ENCODE measurements at places on chromosomes 7 and 10. TPM values are rescaled to one million over a fixed set of nuclear protein-coding genes. Genes with fewer than 3 reads are reported as not detected.

The SCART1 gene
- 1.4 TPM for total RNA-seq

The PBLD gene
- 2.3 TPM for total RNA-seq

The RET gene
- 1.2 TPM for total RNA-seq

The CRPPA gene
- 4.9 TPM for total RNA-seq

The TMEM139 gene
- not detected for total RNA-seq

The OR6B1 gene
- not detected for total RNA-seq

The SH2D4B gene
- total RNA-seq: not detected

The CHN2 gene
- total RNA-seq: 5.9 TPM

The KDM7A gene
- 59.0 TPM for total RNA-seq

The MDH2 gene
- 263 TPM for total RNA-seq

The CFAP43 gene
- total RNA-seq: not detected

The PNLIP gene
- not detected for total RNA-seq

The ZC3HAV1L gene
- 1.8 TPM for total RNA-seq

The ELMO1 gene
- 18.1 TPM for total RNA-seq

The PLEKHS1 gene
- not detected for total RNA-seq

The PRPS1L1 gene
- total RNA-seq: not detected

The LLCFC1 gene
- total RNA-seq: not detected

The LIPM gene
- total RNA-seq: not detected

The GBX1 gene
- total RNA-seq: not detected

The COL17A1 gene
- not detected for total RNA-seq

The AGAP5 gene
- total RNA-seq: 1.6 TPM

The PPP1R3A gene
- total RNA-seq: 57.6 TPM

The SPAM1 gene
- total RNA-seq: not detected

The ACTR3C gene
- 2.7 TPM for total RNA-seq

The ANKRD2 gene
- total RNA-seq: 795 TPM

The WIPF3 gene
- 9.8 TPM for total RNA-seq

The GPER1 gene
- total RNA-seq: 3.2 TPM

The SPDYE1 gene
- total RNA-seq: not detected

The BMI1 gene
- 22.4 TPM for total RNA-seq

The TMEM213 gene
- total RNA-seq: not detected

The GRM8 gene
- not detected for total RNA-seq

The ABCB1 gene
- total RNA-seq: 0.33 TPM

The CXCL12 gene
- 16.6 TPM for total RNA-seq

Measured in gastrocnemius medialis (tissue), 4 donors.